ENCODE measurements at places on chromosomes 2 and 18.

- no peak for DNase-seq
Observed at GRCh38 chr2:236536727-236537398, 32.8 kb upstream of the ACKR3 start.

- DNase-seq, result no peak
Observed at GRCh38 chr2:59217360-59217759, 976.2 kb upstream of the FANCL start.

- no peak for DNase-seq
Observed at GRCh38 chr18:22817844-22818243, 115.3 kb upstream of the RBBP8 start.

DNA sequence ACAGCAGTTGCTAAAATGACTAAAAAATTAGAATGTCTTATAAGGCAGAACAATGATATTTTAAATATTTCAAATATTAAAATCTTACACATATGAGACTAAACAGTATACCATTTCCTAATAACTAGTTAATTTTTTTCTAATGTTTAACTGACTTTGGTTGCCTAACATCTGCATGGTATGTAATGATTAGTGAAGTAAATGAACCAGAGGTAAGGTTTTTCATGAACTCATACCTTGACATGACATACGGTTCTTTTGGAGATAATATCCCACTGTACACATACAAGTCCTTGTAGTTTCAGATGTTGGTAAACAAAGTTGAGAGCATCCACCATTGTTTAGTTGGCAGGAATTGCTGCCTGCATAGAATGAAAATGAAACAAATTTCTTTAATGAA is 1360.2 kb downstream of the LRP1B start:
- DNase-seq, result no peak

DNA sequence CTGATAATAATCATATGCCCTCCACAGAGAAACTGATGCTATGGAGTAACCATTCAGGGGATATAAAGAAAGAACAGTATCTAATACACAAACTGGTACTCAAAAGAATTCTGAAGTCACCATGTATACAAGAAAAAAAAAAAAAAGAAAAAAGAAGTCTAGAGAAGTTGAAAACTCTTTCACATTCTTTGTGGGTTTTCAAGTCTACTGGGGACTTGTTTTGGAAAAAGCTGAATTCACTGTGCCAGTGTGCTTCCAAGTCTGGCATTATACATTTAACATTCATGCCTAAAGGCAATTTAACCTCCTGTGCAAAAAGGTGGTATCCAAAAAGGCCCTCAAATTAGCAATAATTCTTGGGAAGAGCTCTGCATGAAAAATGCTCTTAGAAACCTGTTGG is 94.8 kb upstream of the ITGB6 start:
- no peak for DNase-seq

GRCh38 chr2:18085593-18085992 is 207.1 kb downstream of the KCNS3 start:
- DNase-seq, result no peak

DNA sequence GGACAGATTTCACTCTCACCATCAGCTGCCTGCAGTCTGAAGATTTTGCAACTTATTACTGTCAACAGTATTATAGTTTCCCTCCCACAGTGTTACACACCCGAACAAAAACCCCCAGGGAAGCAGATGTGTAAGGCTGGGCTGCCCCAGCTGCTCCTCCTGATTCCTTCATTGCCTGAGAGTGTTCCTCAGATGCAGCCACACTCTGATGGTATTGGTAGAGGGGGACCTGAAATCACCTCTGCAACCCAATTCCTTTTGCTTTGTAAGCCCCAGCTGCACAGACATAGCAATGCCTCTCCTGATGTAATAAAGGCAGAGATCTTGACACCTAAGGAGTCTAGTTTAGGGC is 1529.8 kb downstream of the RPIA start:
- no peak for DNase-seq

GRCh38 chr18:51157215-51157614 is 40.3 kb downstream of the MEX3C start:
- DNase-seq, result no peak

- DNase-seq, result no peak
Observed at GRCh38 chr18:71021030-71021362, 732.2 kb downstream of the SOCS6 start.

GRCh38 chr2:73494031-73494430 is 108.4 kb downstream of the ALMS1 start:
- DNase-seq, result no peak

GRCh38 chr2:59892398-59892797 is 661.1 kb downstream of the BCL11A start:
- peak; percentile 12 for DNase-seq

- no peak for DNase-seq
Observed at GRCh38 chr2:3451926-3452671, 67.2 kb downstream of the ADI1 start.

GRCh38 chr2:219381448-219381847 is 6.3 kb downstream of the DNPEP start:
- DNase-seq, result no peak

- DNase-seq, result no peak
Observed at GRCh38 chr18:45320724-45321123, 294.6 kb upstream of the SLC14A2 start.

GRCh38 chr18:32847691-32848090 is 74.9 kb upstream of the KLHL14 start:
- DNase-seq, result no peak
